Posterior cingulate gyrus (tissue), 11 donors: ENCODE measurements at places on chromosomes 5 and 9.
A peak's percentile ranks its signal among the peaks of the same experiment; 100 is the strongest.

DNA sequence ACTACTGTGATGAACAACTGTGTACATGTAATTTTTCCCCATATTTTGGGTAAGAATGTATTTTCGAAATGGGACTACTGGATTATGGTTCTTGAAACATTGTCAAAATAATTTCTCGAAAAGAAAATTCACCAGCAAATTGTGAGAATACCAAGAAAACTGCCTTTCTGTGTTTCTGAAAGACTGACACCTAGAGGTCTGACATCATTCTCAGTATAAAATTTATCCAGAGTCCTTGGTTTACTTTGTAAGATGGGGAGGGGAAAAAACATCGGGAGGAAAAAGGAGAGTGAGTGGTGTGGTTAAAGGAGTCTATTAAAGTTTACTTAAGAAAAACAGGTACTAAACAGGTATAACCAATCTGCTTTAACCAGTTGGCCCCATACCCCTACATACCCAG, 149.2 kb downstream of the CEP120 start:
- no peak for DNase-seq

- DNase-seq, result no peak
Observed at GRCh38 chr5:1124205-1125029, 12.6 kb upstream of the SLC12A7 start.

- no peak for DNase-seq
Observed at GRCh38 chr9:4515958-4516375, 25.7 kb downstream of the SLC1A1 start.

GRCh38 chr9:5839572-5839902, 6.6 kb upstream of the ERMP1 start:
- DNase-seq, result no peak

DNA sequence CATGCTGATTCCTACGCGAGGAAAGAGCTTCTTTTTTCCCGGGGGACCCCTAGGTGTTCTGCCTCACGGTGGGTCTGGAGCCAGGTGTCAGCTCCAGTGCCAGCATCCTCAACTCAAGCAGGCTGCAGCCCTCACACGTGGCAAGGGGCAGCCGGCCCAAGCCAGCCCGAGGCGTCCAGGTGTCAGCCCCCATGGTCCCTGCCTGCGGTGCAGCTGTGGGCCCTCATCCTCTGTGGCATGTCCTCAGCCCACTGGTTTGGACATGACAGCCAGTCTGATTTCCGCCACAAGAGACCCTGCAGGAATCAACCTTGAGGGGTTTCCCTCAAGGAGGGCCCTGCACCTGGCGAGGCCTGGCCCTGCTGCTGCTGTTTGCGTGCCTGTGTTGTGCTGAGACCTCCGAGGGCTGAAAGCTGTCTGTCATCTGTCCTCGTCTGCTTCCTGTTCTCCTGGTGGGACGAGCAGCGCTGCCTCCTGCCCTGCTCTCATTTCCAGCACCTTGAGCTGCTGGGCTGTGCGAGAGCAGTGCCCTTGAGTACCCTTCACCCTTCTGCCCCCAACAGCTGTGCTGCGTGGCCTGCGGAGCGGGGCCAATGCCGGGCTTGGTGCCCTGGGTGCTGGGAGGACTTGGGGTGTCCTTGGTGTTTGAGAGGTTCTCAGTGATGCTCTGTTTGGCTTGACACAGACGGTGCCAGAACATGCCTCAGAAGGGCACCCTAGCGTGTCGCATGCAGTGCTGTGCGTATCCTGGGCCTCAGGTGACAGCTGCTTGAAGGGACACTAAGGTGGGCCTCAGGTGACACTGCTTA, 137.6 kb downstream of the CACNA1B start:
- DNase-seq, result no peak

- no peak for DNase-seq
Observed at GRCh38 chr5:105504-106070, 13.6 kb downstream of the PLEKHG4B start.

GRCh38 chr5:158731014-158731413, 368.7 kb downstream of the EBF1 start:
- no peak for DNase-seq

DNA sequence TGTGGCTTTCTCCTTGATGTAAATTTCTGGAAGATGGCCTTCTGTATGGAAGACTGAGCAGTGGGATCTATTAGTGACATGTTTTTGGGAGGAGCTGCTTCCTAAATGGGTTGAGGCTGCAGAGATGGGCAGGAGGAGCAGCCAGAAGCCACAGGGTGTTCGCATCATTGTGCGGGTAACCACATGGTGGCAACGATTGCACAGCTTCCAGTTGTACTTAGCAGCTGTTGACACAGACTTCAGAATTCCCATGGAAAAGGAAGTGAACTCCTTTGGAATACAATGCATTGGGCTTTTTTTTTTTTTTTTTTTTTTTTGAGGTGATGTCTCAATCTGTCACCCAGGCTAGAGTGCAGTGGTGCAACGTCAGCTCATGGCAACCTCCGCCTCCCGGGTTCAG, 297.3 kb downstream of the NR3C1 start:
- DNase-seq, result peak; percentile 74

GRCh38 chr5:36297653-36298052, 4.0 kb downstream of the RANBP3L start:
- no peak for DNase-seq

DNA sequence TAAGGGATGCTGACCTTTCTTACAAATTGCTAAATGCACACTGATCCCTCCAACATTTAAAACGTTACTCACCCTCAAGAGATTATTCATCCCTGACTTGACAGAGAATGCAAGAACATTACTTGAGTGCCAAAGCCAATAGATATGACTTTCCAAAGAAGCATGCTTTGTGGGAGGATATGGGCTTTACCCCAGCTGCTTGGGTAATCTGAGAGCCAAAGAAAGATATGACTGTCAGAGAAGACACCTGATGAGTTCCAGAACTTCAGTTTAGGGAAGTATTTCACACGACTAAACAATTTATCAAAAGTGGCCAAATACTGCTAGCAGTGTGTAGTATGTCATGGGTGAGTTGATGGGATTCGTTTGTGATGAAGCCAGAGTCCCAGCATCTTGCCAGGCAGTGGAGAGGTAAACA, 7.4 kb upstream of the SPDL1 start:
- DNase-seq, result no peak

DNA sequence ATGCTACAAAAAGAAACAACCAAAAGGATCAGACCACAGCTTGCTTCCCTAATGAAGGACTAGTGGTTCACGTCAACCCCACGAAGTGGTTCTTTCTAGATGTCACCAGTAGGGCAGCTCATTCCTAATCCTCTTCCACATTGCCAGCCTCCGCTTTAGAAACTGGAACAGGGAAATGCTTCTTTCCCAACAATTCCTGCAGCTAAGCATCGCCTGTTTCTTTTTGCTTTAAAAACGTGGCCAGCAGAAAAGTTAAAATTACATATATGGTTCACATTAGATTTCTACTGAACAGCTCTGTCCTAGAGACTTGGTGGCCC, 100.2 kb downstream of the MTX3 start:
- no peak for DNase-seq

- no peak for DNase-seq
Observed at GRCh38 chr5:67303356-67303755, 106.8 kb upstream of the CD180 start.

DNA sequence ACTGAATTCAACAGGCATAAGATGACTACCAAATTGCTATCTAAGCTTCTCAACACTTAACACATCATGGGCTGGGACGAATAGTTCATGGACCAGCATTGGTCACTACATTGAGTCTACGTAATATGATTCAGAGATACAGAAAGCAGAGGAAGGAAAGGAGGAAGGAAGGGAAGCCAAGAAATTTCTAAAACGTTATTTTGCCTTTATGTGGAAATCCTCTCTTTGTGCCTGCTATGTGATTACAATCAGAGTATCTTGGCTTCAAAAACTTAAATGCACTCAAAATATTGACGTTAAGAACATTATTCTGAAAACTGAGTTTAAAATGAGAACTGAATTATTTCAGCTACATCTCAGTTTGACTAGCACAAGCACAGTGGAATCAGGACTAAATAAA, 88.1 kb upstream of the RETREG1 start:
- no peak for DNase-seq

DNA sequence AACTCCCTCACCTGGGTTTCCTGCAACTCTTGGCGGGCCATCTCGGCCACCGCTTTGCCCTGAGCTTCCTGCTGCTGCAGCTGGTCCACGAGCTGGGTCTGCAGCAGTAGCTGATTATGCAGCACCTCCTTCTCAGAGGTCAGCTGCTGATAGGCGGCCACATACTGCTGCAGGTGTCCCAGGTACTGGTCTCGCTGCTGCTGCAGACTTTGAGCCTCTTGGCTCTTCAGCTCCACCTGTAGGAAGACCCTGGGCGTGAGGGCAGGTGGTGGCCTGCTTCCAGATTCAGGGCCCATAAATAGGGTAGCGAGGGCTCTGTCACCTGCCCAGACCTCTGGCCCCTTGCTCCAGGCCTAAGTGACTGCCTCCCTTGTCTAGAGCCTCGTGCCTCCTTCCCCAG, 16.7 kb downstream of the GOLGA2 start:
- no peak for DNase-seq

GRCh38 chr5:114789773-114790402, 379.8 kb downstream of the TRIM36 start:
- no peak for DNase-seq

DNA sequence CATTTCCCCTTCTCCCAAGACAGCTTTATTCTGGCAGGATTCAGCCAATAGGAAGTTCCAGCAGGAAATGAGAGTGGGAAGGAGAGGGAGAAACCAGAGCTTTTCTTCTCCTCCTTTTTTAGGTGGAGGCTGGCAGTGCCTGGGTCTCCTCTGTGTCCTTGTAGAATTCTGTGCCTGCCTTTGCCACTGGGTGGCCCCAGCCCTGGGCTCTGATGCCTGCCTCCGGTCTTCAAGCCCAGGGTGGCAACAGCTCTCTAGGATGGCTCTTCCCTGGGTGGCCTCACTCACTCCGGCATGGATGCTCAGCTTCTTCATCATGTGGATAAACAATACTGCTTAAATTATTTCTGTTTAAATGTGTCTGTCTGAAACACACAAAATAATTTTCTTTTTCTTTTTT, 694.8 kb downstream of the SEMA5A start:
- DNase-seq, result no peak

- no peak for DNase-seq
Observed at GRCh38 chr9:114366334-114367128, 21.3 kb downstream of the AKNA start.

GRCh38 chr5:178461004-178461730, 129.0 kb downstream of the COL23A1 start:
- DNase-seq, result peak; percentile 54

GRCh38 chr5:96609369-96609768, 52.8 kb upstream of the CAST start:
- no peak for DNase-seq

GRCh38 chr5:179919487-179920060, 11.9 kb upstream of the TBC1D9B start:
- no peak for DNase-seq

DNA sequence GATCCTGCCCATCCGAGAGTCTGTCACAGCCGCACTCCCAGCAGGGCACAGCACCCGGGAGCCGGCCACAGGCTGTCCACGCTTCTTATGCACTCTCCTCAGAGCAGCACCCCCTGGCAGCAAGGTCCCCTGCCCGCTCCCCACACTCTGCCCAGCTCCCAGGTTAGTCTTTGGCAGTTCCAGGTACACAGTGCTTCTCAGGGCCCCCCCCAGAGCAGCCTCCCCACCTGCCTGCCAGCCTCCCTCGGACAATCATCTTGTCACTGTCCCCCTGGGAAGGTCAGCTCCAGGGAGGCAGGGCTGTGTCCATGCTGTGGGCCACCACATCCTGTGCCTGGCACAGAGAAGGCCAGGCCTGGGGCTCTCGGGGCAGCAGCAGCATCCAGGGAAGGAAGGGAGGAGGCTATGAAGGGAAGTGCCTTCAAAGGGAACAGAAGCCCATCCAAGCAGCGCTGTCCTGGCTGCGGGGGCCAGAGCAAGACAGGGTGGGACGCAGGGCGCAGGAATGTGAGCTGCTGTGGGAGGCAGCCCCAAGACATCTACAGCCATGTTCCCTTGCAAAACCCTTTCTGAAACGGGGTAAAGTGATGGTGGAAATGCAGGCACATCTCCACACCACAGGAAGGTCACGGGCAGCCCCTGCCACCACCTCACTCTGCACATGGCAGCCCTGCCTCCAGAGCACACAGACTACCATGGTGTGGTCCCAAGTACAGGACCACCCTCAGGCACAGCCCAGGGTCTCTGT, 68.6 kb upstream of the ADAMTS2 start:
- DNase-seq, result no peak

DNA sequence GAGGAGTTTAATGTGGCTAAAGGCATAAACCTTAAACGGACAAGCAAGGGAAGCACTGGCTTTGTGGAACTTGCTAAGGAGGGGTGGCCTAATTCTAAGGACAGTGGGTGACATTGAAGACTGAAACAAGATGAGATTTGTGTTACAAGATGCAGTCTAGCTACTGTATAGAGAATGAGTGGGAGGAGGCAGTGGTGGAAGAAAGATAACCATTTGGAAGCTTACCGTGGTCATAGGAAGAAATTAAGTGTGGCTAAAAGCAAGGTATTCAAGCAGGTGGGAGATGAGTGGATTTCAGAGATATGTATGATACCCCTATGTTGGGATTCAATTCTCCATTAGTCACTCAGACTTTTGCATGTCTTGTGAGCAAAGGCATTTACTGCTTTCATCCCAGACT, 4.6 kb downstream of the PAM start:
- DNase-seq, result no peak

DNA sequence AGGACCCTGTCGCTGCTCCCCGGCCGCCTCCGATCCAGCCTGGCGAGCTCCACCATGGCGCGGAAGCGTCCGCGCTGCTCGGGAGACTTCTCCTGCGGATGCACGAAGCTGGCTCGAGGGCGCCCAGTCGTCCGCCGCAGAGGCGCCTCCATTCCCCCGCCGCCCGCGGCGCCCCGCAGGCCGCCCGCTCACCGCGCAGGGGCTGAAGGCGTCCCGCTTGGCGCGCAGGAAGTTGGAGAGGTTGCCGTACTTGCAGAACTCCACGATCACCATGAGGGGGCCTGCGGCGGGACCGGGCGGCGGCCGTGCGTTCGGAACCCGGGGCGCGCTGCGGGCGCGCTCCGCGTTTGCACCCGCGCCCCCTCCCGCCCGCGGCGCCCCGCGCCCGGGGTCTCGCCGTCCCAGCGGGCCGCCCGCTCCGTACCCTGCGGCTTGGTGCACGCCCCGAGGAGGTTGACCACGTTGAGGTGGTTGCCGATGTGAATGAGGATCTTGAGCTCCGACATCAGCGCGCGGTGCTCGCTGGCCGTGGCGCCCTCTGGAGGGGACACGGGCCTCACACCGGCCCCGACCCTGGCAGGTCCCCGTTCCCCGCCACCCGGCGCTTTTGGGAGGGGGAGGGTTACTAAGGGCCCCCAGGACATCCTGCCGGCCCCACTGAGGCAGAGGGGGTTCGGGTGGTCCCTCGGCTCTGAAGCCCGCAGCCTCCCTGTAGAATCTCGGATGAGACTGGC, 27.7 kb upstream of the SCGB3A1 start:
- DNase-seq, result no peak

GRCh38 chr5:138775034-138775433, 21.8 kb downstream of the CTNNA1 start:
- no peak for DNase-seq
